ENCODE measurements at places on chromosomes 4 and X.

DNA sequence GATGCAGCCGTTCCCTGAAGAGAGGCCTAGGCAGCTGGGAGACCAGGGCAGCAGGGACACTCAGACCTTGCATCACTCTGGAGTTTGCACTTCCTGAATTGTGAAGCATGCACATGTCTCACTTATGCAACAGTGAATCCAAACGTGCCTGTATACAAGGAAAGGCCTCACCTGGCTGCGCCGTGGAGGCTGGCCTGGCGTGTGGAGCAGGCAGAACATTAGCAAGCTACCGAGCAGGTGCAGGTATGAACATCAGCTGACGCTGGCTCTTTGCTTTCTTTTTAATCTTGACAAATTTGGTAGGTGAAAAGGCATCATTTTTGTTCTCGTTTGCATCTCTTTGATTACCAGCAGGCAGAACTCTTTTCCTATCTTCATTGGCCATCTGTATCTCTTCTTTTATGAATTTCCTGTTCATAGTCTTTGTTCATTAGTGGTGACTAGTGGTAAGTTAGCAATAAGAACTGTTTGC is 37.1 kb upstream of the IRAK1 start:
- DNase-seq: no peak

DNA sequence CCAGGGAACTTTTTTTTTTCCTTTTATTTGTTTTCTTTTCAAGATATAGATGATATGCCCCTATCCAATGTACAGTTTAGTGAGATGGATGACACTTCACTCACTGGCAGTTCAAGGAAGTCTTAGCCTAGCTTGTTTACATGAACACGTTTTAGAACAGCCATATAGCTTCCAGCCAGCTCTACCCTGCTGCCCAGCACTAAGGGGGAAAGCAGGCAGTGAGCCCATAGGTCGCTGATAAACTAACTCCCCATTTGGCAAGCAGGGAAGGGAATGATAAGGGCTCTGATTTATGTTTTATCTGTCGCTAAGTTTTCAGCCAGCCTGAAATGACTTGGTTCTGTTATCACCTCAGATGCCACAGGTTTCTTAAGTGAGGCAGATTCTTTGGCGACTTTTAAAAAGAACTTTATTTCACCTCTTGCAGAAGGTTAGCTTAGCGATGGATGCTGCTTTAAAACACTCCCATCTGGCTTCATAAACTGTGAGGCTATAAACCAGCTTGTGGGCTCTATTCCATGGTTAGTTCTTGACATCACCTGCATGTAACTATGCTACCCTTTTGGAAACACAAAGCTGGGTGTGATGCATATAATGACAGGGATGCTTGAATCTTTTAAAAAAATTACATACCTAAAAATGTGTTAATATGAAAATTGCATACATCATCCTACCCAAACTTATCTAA is 348.4 kb downstream of the FBXO8 start:
- no peak for DNase-seq

GRCh38 chr4:89358935-89359638 is 51.5 kb upstream of the GPRIN3 start:
- no peak for DNase-seq

GRCh38 chr4:154490583-154491340 is 837 bp downstream of the DCHS2 start:
- no peak for DNase-seq

DNA sequence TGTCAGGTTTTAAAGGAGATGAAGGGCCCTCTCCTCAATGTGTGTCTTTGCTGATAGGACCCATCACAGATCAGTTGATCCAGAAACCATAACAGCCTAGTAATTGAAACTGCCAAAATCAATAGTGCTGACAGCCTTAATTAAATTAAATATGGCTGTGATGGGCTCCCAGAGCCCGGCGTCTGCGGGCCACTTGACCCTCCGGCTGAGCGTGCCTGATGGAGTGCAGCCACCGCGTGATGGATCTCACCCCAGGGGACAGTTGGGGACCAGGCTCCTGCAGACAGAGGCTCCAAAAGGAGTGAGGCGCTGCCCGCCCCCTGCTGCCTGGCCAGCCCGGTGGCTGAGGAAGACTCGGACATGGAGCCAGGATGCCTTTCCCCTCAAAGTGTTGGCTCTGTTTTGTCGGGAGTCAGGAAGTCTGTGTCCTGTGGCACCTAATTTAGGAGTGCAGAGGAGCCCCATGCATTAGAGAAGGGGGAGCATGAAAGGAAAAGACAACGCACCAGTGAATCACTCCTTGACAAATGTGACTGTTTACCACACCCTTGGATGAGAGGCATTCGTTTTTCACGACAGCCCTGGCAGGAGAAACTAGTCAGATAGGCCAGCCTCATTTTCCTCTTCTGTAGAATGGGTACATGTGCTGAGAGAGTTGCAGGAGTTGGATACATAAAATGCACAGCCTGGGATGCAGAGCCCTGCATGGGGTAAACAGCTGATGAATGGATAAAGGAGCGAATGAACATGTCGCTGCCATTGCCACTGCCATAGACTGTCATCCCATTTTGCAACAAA is 40.9 kb upstream of the MSX1 start:
- DNase-seq: no peak

DNA sequence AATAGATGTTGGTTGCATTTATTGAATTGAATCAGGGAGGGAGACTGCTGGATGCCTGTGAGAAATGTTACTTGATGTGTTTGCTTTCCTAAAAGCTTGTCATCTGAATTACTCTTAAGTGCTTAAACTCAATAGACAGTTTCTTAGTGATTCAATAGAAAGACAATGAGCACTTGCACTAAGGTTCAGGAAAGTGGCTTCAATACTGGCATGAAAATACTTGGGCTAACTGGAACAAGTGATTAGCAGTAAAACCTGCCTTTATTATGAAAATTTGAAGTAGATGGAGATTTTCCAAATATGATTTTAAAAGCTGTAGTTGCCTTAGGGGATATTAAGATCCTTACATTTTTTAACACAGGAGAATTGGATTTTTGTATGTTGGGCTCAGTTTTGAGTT is 123.3 kb downstream of the RNF150 start:
- DNase-seq: no peak
